ENCODE measurements at places on chromosomes 5 and 9.

DNA sequence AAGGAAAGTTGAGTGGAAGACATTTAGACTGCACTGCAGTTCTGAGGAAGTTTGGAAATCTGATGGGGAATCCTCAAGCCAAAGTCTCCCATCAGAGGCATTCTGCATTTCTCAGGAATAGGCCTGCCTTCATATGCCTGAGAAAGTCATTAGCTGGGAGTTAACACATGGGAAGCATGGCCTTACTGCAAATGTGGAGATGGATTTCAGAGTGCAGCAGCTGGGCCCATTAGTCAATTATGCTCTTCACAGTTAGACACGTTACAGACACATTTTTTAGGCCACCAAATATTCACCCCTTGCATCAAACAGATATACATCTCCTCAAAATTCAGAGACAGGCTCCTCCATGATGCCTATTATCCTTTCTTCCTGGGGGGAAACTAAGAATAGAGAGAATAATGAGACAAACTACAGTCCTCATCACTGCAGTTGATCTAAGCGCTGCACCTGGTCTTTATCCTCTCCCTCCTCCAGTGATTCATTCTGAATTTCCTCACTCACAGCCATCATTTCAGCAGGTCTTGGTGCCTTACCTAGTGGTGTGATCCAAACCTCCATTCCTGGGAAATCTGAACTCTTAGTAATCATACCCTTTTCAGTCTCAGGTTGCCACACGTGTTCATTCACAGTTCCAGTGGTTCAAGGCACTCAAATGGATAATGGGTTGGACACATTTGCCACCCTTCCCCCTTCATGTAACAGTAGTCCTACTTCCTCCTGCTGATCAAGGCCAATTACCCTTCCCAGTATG is 47.9 kb upstream of the PPP2CA start:
- DNase-seq, result no peak

DNA sequence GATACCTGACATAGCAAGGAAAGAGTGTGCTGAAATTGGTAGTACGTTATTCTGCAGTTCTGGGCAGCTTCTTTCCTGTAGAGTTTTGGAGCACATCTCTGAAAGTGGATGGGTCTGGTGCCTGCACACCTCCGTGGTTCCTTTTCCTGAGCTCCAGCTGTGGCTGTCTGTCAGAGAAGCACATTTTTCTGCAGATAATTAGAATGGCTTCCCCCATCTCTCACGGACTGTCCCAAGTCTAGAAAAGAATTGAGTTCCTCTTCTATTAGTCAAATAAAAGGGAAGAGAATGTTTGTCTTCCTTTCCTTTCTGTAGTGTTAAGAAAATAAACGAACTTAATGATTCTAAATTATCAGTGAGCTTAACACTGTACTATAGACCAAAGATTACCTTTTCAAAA is 55.7 kb downstream of the VCAN start:
- DNase-seq, result no peak

GRCh38 chr9:123201083-123201482 is 67.3 kb downstream of the STRBP start:
- no peak for DNase-seq

- peak; percentile 80 for DNase-seq
Measured at GRCh38 chr9:112041536-112042243, 133.4 kb downstream of the SUSD1 start.

DNA sequence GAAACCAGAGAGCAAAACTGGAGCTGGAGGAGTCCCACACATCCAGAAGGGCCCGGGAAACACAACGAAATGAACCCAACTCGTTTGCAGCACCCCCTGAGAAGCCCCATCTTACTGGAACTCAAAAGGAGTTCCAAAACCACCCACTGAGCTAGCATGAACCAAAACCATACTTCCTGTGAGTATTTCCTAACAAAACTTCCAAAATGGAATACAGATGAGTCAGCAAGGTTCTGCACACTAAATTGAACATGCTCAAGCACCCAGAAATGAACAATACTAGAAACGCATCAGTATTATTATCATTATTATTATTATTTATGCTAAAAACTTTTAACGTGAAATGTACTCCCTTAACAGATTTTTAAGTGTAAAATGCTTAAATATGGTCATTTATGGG is 8.0 kb upstream of the SPOCK1 start:
- DNase-seq, result no peak

DNA sequence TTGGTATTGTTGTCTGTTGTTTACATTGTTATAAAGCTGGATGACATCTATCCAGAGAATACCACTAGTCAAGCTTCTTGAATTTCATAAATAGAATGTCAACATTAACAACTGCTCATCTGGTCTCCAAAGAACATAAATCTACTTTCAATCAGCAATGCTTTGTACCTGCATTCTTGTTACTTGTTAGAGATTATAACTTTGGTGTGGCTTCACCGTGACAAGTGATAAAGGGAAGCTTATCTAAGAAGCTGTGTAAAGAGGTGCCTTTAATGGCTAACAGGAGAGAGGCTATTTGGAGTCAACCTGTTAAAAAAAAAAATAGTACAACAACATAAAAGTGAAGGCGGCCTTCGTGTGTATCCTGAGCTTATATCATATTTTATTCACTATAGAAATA is 41.8 kb downstream of the MUSK start:
- DNase-seq, result no peak

DNA sequence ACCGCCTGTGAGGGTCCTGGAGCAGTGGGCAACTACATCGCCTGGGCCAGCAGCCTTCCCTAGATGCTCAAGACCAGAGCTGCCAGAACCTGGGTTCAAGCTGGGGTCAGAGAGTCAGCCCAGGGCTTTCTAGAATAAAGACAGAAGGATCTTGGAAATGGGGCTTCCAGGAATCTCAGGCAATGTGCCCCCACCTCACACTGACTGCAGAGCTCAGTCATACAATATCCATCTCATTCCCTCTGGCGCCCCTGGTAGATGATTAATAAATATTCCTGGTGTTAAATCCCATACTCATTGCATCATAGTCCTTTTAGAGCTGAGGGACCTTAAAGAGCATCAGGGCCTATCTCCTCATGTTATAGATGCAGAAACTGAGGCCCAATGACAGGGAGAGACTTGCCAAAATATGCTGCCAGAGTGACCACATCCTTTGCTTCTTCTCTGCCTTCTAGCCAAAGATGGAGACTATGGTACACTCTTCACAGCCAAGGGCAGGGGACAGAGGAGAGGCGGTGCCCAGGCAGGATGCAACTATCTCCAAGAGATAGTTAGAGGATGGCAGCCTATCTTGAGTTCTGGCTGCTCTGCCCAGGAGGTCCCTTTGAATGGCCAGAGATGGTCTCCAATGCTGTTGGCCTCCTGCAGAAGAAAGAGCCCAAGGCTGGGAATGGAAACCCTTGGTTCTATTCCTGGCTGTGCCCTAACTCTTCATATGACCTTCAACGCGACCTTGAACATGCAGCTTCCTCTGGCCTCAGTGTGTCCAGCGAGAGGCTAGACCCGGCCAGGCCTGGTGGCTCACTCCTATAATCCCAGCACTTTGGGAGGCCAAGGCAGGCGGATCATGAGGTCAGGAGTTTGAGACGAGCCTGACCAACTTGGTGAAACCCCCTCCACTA is 36.2 kb upstream of the IL17B start:
- DNase-seq, result no peak

DNA sequence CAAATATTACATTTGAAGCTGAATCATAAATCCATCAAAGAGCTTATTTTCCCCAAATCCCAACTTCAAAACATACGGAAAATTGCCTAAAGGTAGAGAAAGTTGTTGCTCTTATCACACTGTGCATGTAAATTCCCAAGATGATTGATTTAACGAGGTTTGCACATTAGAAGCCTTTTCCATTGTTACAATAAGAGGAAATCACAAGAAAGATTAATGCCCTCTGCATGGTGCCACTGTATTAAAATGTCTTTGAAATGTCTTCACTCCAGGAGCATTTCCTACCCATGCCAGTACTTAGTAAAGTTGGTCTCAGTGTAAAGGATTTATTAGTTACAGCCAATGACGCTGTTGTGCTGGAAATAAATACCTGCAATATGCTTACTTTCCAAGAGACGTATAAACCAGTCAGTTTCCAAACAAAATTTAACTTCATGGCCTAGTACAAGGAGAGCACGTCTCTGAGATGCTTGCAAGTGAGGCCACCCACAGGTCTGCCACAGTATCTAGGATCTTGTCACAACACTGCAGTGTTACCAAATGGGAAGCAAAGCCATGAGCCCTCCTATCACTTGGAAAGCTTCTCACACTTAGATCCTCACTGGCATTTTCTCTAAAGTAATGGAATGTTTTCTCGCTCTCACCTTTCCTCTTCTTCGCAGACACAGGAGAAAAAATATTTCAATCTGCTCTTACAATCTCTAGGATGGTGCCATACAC is 112.4 kb downstream of the CETN3 start:
- no peak for DNase-seq

DNA sequence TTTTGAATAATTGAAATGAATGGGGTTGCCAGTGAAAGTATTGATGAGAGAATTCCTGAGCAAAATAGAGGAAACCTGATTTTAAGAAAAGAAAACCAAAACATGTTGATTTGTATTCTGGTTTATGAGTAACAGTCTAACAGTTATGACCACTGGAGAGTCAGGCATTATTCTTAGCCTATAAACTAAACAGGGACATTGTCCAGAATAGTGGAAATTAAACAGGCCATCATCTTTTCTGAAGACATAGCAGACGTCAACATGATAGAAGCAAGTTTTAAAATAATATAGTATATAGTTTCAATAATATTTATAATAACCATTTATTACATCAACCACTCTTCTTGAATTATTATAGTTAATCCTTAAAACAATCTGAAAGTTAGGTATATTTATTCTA is 178.3 kb upstream of the MPDZ start:
- no peak for DNase-seq

DNA sequence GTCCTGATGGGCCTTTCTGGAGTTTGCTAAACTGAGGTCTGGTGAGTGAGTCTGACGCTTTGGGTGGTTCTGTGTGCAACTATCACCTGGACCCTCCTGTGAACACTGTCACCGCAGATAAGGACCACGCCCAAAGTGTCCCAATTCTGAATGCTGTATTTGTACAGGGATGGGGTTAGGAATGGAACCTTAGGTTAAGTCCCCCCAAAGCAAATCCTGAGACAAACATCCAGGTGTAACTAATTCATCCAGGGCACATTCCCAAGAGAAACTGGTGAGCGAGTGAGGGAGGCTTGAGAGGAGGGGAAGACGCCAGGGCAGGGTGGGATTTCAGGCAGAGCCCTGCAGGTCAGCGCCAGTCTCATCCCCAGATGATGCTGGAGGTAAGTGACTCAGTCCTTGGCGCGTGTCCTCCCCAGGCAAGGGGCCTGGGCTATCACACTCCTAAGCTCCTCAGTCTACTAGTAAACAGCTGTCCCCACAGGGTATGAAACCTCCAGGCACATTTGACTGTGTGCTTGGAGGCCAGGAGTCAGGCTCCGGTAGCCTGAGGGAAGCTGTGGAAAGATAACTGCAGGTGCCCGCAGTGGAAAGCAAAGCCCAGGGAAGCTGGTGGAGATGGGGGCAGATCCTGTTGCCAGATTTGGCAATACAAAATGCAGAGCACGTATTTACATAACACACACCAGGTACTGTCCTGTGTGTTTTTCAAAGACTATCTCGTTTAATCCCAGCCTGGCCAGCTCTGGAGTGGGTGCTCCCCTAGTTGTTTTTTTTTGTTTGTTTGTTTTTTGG is 66.7 kb downstream of the IL6ST start:
- DNase-seq, result no peak

GRCh38 chr5:3843706-3844105 is 248.1 kb downstream of the IRX1 start:
- no peak for DNase-seq

GRCh38 chr5:9325549-9325948 is 220.3 kb downstream of the SEMA5A start:
- DNase-seq, result no peak

- no peak for DNase-seq
Measured at GRCh38 chr9:127915801-127916719, 781 bp downstream of the ST6GALNAC4 start.

GRCh38 chr5:172872997-172873491 is 39.0 kb downstream of the ERGIC1 start:
- DNase-seq, result no peak

DNA sequence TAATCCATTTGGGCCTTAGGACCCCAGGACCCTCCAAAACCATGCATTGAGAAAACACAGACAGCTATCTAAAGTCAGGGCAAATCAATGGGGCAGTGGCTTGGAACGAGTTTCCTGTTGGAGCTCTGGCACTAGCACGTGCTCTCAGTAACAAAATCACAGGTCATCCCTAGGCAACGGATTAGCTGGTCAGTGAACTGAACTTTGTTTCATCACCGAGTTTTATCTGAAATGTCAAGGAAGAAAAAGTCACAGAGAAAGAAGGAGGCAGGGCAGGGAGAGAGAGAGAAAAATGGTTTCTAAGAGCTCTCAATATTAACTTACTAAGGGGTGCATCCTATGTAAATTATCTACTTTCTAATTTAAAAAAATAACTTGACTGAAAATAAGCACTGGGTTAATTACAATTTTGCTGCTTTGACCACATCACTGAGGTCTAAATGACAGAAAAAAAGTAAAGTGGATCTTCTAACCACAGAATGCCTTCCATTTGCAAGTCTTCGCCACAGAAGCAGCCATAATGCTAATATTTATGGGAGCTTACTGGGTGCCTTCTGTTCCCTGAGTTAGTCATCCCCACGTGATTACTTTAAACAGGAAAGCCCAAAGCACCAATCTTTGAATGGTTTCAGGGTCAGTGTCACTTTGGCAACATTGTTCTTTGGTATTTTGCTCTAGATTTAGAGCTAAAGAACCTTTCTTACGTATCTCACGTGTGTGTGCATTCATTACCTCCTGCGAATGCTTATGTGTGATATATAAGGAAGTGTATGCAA is 503.9 kb downstream of the RASEF start:
- DNase-seq, result no peak

GRCh38 chr5:51479840-51480239 is 96.6 kb downstream of the ISL1 start:
- no peak for DNase-seq

DNA sequence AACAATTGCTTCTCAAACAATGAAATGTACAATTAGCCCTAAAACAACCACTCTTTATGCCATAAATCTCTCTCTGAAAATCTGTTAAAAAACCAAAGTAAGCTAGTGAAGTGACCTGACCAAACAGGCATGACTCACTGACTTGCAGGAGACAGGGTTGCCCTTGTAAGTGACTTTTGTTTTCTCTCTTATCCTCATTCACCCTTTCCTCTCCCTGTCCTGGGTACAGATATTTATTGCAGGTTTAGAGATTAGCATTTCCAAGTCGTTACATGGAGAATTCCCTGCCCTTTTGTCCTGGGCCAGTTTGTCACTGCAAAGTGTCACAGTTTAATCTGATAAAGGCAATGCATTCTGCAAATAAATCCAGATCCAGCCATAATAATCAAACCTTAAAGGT is 484.2 kb downstream of the IRX1 start:
- no peak for DNase-seq

- no peak for DNase-seq
Measured at GRCh38 chr9:22201256-22201655, 192.2 kb upstream of the CDKN2B start.

GRCh38 chr9:89021154-89021803 is 30.0 kb downstream of the S1PR3 start:
- no peak for DNase-seq

DNA sequence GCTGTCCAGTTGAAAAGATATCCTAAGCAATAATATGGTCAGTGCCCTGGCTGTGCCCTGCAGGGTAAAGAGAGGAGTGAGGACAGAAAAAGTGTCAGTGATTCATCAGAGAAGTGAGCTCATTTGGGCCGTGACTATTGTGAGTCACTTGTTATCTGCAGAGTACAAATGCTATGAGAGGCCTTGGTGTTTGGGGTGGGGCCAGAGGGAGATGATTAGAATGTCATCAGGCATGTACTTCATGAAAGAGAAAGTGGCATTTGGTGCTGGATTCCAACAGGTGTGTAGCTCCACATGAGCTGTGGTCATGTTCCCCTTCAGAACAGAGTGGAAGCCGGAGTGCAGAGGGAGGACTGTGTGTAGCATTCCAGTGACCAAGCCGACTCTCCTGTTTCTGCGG is 174.1 kb downstream of the KDM4C start:
- DNase-seq, result no peak
